ENCODE measurements at places on chromosomes 13 and 19. TPM values are rescaled to one million over a fixed set of nuclear protein-coding genes. Genes with fewer than 3 reads are reported as not detected.

DNA sequence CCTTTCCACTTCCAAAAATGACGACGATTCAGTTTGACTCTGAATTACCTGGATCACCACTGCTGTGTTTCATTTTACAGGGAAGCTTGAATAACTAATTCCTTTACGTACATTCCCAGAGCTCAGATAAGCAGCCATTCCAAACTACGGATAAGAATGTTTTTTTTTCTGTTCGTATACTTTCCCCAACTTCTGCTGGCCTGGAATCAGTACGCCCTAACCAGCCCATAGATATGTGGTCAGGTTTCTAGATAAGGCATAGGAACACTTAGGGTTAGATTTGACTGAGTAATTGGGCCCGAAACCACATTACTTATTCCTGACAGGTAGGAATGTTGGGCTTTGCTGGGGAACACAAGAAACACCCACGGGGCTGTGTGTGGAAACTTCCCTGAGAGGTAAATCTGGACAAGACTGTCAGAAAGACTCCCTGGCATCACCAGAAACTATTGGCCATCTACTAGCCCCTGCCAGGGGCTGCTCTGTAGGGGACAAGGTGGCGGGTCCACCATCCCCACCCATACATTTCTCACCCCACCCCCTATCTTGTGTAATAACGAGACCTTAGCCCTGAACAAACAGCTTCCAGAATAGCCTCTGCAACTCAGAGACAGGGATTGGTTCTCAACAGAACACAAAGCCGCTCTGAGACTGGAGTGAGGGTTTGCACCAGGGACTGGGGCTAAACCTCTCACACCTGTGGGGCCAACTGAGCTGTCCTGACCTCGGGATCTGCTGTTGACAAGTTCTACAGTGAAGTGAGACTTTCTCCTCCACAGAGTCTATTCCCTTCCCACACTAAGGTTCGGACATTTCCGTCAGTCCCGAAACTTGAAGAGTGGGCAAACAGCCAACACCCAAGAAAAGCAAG, 15.6 kb downstream of the RHPN2 start:
- DNase-seq = no peak
- no peaks in the 10 kb centered on the region for H3K27me3 ChIP-seq
- no peak overlapping the region for H3K4me3 ChIP-seq
- H3K36me3 ChIP-seq = no peaks in the 10 kb centered on the region
- H3K27ac ChIP-seq = peak overlapping the region; percentile 25

GRCh38 chr13:99751517-99752199, 219.9 kb downstream of the ZIC5 start:
- no peaks in the 10 kb centered on the region for H3K27me3 ChIP-seq
- H3K27ac ChIP-seq = no peak overlapping the region
- DNase-seq = no peak
- H3K4me1 ChIP-seq = no peaks in the 10 kb centered on the region

GRCh38 chr13:33283195-33283911, 2.2 kb downstream of the STARD13 start:
- no peak overlapping the region for H3K4me3 ChIP-seq
- no peaks in the 10 kb centered on the region for H3K36me3 ChIP-seq
- H3K27ac ChIP-seq = no peak overlapping the region
- H3K27me3 ChIP-seq = no peaks in the 10 kb centered on the region
- DNase-seq = no peak

- no peaks in the 10 kb centered on the region for H3K27me3 ChIP-seq
- no peak for DNase-seq
- H3K27ac ChIP-seq = no peak overlapping the region
These were observed 683.9 kb upstream of the KLHL1 start for GRCh38 chr13:70792121-70792520.

SYNE4 gene
- 41.1 TPM for total RNA-seq

SLC17A7 gene
- 0.40 TPM for total RNA-seq

DNA sequence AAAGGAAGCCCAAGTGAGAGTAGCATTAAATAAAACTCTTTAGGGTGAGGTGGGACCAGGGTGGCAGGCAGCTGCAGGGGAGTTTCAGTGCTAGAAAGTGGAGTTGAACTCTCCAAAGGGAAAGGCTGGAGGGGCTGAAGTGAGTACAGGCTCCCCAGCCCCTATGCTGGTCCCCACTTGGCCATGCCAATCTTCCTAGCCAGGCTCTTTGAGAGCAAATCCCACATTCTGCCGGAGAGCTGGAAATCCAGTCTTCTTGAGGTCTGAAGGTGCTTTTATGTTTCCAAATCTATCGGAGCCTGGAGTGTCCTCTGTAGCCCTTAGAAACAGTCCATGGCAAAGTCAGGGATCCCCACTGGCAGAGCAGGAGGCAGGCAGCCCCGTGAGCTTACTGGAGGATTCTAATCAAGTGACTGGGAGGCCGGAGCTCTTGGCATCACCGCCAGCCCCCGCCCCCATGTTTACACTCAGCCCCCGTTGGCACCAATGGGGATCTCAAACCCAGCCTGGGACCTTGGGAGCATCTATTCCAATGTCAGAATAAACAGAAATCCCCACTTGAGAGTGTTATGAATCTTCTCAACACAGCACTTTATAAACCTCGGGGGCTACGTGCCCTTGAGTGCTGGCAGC, 18.3 kb downstream of the ZNF536 start:
- no peaks in the 10 kb centered on the region for H3K27me3 ChIP-seq
- no peak for DNase-seq
- no peaks in the 10 kb centered on the region for H3K36me3 ChIP-seq
- H3K4me3 ChIP-seq = no peak overlapping the region
- H3K27ac ChIP-seq = no peak overlapping the region

- H3K27me3 ChIP-seq = no peaks in the 10 kb centered on the region
- DNase-seq = no peak
- H3K4me3 ChIP-seq = no peak overlapping the region
- no peaks in the 10 kb centered on the region for H3K4me1 ChIP-seq
These were observed 374.6 kb downstream of the DACH1 start for GRCh38 chr13:71492346-71492871.

GRCh38 chr13:58843567-58843966, 1212.0 kb downstream of the PCDH17 start:
- no peaks in the 10 kb centered on the region for H3K27me3 ChIP-seq
- DNase-seq = no peak
- H3K36me3 ChIP-seq = no peaks in the 10 kb centered on the region
- no peak overlapping the region for H3K27ac ChIP-seq

SHD gene
- total RNA-seq = 0.62 TPM

TMEM91 gene
- 15.7 TPM for total RNA-seq

SPRED3 gene
- total RNA-seq = 0.82 TPM

- no peaks in the 10 kb centered on the region for H3K36me3 ChIP-seq
- H3K4me3 ChIP-seq = no peak overlapping the region
- no peak overlapping the region for H3K27ac ChIP-seq
- H3K4me1 ChIP-seq = no peaks in the 10 kb centered on the region
- no peaks in the 10 kb centered on the region for H3K27me3 ChIP-seq
- no peak for DNase-seq
These were observed 581.8 kb upstream of the SLITRK5 start for GRCh38 chr13:87089391-87089790.

CYP4F3 gene
- 0.28 TPM for total RNA-seq

DNA sequence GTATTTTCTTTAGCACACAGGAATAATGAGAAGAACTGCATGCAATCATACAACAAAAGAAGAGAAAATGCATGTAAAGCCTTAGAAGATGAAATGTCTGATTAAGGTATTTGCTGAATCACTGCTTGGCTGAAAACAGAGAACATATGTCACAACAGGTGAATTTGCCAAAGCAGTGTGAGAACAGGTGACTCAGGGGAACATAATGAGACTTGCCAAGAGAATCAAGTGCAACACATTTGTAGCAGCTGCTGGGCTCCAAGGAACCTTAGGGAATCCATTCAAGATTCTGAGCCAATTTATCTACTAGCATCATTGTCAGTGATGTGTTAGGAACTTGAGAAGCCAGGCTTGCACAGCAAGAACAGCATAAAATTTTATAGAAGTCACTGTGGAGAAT, 273.1 kb downstream of the PCDH20 start:
- no peaks in the 10 kb centered on the region for H3K27me3 ChIP-seq
- no peaks in the 10 kb centered on the region for H3K4me1 ChIP-seq
- DNase-seq = no peak
- no peak overlapping the region for H3K27ac ChIP-seq
- H3K4me3 ChIP-seq = no peak overlapping the region

NUMBL gene
- total RNA-seq = 102 TPM

KIR2DL1 gene
- total RNA-seq = not detected

- H3K4me3 ChIP-seq = no peak overlapping the region
- H3K27ac ChIP-seq = no peak overlapping the region
- no peaks in the 10 kb centered on the region for H3K4me1 ChIP-seq
These were observed 57.2 kb downstream of the CHST8 start for GRCh38 chr19:33678796-33679585.

ATP4B gene
- total RNA-seq = not detected

DNA sequence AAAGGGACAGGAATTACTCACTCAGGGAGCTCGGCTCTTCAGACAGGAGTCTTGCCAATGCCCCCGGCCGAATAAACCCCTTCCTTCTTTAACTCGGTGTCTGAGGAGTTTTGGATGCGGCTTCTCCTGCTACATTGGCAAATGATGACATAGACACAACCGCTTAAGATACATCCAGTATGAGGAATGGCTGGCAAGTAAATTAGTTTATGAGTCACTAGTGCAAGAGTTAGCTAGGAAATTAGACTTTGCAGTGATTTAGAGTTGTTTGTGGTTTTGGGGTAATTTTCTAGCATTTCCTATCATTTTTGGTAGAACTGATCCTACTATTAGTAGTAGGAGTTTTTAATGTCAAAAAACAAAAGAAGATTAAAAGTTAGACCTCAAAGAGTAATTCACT, 166.2 kb downstream of the SLITRK1 start:
- DNase-seq = no peak
- no peaks in the 10 kb centered on the region for H3K4me1 ChIP-seq
- H3K27me3 ChIP-seq = no peaks in the 10 kb centered on the region
- no peaks in the 10 kb centered on the region for H3K36me3 ChIP-seq
- H3K27ac ChIP-seq = no peak overlapping the region

GADD45B gene
- 90.7 TPM for total RNA-seq

GRCh38 chr13:29101409-29101808, 281.3 kb downstream of the MTUS2 start:
- no peak overlapping the region for H3K27ac ChIP-seq
- H3K27me3 ChIP-seq = no peaks in the 10 kb centered on the region
- H3K36me3 ChIP-seq = no peaks in the 10 kb centered on the region
- no peak overlapping the region for H3K4me3 ChIP-seq
- no peak for DNase-seq

DNA sequence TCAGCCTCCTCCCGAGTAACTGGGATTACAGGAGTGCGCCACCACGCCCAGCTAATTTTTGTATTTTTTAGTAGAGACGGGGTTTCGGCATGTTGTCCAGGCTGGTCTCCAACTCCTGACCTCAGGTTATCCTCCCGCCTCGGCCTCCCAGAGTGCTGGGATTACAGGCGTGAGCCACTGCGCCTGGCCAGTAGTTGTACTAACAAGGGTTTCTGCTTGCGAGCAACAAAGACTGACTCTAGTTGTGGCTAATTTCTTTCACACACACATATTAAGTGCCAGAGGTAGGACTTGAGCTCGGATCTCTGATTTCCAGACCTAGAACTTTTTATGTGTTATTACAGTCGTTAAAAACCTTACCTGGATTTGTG, 635 bp upstream of the PCCA start:
- H3K27me3 ChIP-seq = no peaks in the 10 kb centered on the region
- DNase-seq = no peak
- no peaks in the 10 kb centered on the region for H3K36me3 ChIP-seq
- no peaks in the 10 kb centered on the region for H3K4me1 ChIP-seq
- H3K27ac ChIP-seq = peak overlapping the region; percentile 90

MBD3L3 gene
- not detected for total RNA-seq

DNA sequence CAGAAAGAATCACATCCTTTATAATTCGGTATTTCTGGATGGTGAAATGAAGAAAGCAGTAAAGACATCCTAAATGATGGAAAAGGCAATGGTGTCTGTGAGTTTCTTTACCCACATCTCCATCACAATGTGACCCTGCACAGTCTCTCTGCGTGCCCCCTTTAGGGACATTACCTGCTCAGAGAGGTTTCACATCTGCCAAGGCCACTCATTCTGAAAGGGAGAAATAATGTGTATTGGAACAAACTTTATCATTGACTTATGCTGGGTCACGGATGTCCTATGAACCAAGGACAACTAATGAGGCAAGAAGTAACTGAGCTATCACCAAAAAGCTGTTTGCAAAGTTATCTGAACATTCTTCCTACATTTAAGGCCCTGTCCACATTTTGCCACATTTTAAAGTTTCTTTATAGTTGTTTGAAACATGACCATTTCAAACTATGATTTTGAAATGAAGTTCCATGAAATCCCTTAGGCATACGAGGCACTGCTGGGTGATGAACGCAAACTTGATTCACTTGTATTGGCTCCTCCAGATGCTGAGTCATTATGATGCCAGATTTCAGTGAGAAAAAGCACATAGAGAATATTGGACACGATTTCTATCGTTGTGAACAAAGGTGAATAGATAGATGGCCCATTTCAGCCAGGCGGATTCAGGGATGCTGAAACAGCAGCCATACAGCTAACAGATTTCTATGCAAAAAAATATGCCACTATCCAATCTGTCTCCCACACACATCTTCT, 63.5 kb upstream of the HMGB1 start:
- no peak overlapping the region for H3K4me3 ChIP-seq
- no peaks in the 10 kb centered on the region for H3K36me3 ChIP-seq
- no peaks in the 10 kb centered on the region for H3K4me1 ChIP-seq
- DNase-seq = no peak
- no peaks in the 10 kb centered on the region for H3K27me3 ChIP-seq

DNA sequence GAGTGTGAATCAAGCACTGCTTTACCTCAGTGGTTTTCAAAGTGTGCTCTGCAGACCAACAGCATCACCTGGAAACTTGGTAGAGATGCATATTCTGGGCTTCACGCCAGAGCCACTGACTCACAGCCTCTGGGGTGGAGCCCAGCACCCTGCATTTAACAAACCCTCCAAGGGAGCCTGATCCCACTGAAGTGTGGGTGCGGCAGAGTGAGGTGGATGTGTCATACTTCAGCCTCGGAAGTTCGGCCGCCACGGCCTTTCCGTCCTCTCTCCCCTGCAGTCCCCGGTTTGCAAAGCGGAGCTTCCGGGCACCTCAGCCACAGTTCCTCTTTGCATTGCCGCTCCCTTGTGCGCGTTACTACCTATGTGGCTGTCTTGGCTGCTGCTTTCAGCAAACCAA, 33.3 kb upstream of the MICU2 start:
- no peaks in the 10 kb centered on the region for H3K4me1 ChIP-seq
- no peak overlapping the region for H3K27ac ChIP-seq
- DNase-seq = no peak
- no peak overlapping the region for H3K4me3 ChIP-seq

DNA sequence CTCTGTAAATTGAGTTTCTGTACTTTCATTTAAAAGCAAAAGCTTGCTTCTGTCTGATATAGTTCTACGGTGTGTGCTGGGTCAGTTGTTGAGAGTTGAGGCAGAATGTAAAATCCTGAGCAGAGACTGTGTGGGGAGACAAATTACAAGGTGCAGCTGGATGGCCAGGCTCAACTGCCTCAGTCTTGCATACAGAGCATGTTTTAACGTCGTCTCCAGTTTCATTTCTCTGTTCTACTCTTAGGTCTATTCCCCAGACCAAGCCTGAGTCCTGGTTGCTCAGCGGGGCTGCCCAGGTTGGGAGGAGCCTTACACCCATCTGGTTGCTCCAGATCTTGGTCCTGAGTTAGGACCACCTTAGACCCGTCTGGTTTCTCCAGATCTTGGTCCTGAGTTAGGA, 54.4 kb upstream of the MEDAG start:
- H3K36me3 ChIP-seq = no peaks in the 10 kb centered on the region
- H3K27me3 ChIP-seq = no peaks in the 10 kb centered on the region
